Vagina (tissue), 2 donors: ENCODE measurements at places on chromosomes 6 and 20.
A peak's percentile ranks its signal among the peaks of the same experiment; 100 is the strongest.

DNA sequence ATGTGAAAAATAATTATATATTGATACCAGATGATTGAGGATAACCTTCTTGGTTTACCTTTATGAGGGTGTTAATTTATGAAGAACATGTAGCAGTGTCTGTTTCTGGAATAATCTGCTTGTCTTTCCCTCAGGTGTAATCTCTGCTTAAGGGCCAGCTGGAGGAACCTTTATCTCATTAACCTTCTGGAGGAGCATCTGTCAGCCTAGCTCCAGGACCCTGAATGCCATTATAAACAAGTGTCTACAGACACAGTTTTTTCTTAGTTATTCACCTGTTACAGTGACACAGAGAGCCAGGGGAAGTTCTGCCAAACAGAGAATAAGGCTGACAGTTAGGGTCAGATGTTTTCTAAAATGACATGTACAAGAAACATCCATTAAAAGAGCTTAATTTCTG, at the start of gene IMPG1:
IMPG1 (minus strand) TSS at position 101 of the 400 bp plus-strand sequence. CDS start 174 bp downstream, outside the sequence.
- no peaks in the 10 kb centered on the region for H3K36me3 ChIP-seq
- no peak for DNase-seq
- no peaks in the 10 kb centered on the region for H3K4me1 ChIP-seq
- no peak within 1 kb of the TSS for H3K27ac ChIP-seq
- no peak within 1 kb of the TSS for H3K4me3 ChIP-seq

DNA sequence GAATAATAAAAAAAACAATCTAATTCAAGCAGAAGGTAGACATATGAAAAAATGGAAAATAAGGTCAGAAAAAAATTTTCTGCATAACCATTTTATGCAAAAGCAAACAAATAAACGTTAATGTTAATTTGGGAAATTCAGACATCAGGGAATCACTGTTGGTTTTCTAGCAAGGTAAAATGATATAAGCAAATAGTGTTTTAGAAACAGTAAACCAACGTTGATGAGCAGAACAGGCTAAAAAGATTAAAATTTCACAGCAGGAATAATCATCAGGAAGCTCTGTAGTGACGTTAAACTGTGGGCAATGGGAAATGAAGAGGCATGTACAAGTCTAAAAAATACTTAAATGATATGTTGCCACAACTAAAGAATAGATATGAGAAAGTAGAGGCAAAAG, 54.5 kb upstream of the HMGCLL1 start:
- no peak for DNase-seq
- H3K36me3 ChIP-seq: no peaks in the 10 kb centered on the region
- H3K27ac ChIP-seq: no peak overlapping the region
- H3K4me1 ChIP-seq: no peaks in the 10 kb centered on the region
- no peaks in the 10 kb centered on the region for H3K27me3 ChIP-seq

DNA sequence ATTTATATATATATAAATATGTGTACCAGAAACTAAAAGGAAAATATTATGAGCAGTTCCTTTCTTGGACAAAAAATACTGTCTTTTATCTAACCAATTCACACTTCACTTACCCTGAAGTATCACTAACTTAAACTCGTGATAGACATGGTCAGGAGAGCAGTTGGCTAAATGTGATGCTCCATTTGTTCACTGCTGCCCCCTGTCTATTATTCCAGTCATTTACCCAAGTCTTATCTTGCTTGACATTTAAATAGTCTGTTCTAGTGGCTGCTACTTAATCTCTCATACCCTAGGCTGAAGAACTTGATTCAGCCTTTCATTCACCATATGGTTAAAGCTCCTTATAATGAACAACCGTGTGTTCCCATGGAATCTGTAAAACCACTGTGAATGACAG, 789.6 kb upstream of the EYS start:
- H3K36me3 ChIP-seq: no peaks in the 10 kb centered on the region
- H3K4me1 ChIP-seq: no peaks in the 10 kb centered on the region
- H3K27me3 ChIP-seq: no peaks in the 10 kb centered on the region
- no peak overlapping the region for H3K4me3 ChIP-seq
- H3K27ac ChIP-seq: no peak overlapping the region

GRCh38 chr6:168179702-168180382, 100.8 kb upstream of the FRMD1 start:
- peaks cover 6% of the 10 kb centered on the region for H3K4me1 ChIP-seq
- no peak overlapping the region for H3K27ac ChIP-seq
- DNase-seq: peak; percentile 47
- H3K36me3 ChIP-seq: no peaks in the 10 kb centered on the region
- no peaks in the 10 kb centered on the region for H3K27me3 ChIP-seq

DNA sequence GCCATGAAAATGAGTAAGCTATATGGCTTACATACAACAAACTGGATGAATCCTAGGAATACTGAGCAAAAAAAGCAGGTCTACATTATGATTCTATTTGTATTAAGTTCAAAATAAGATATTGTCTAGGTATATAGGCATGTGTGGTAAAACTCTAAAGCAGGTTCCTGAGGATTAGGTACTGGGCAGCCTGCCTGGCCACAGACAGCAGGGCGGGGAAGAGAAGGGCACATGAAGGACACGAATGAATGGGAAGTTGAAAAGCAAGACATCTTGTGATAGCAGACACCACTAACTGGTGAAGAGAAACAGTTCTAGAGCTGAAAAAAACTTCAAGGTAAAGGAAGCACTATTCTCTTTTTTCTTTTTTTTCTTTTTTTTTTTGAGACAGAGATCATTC, 72.6 kb upstream of the SLC4A11 start:
- no peak overlapping the region for H3K4me3 ChIP-seq
- H3K4me1 ChIP-seq: peaks cover 28% of the 10 kb centered on the region
- no peaks in the 10 kb centered on the region for H3K27me3 ChIP-seq

DNA sequence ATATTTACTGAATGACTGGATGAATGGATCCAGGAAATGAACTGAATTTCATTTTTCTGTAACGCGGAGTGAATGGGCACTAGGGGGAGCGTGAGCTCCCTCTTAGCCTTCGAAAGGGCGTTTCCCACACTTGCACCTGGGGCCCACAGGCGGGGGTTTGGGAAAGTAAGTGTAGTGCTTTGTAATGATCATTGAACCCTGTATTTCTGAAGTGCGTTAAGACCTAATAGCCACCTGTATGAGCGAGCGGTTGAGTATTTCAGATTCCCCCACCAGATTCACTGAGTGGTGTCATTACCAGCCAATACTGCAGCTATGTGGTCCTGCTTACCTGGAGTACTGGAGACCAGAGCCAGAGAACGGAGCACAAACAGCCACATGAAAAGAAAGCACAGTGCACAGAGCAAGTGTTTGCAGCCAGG, 10.5 kb downstream of the SYTL3 start:
- H3K36me3 ChIP-seq: no peaks in the 10 kb centered on the region
- no peak overlapping the region for H3K27ac ChIP-seq
- peaks cover 51% of the 10 kb centered on the region for H3K4me1 ChIP-seq
- no peak overlapping the region for H3K4me3 ChIP-seq

- no peaks in the 10 kb centered on the region for H3K27me3 ChIP-seq
- peak overlapping the region; percentile 31 for H3K27ac ChIP-seq
- no peaks in the 10 kb centered on the region for H3K36me3 ChIP-seq
- DNase-seq: no peak
- peaks cover 31% of the 10 kb centered on the region for H3K4me1 ChIP-seq
- H3K4me3 ChIP-seq: no peak overlapping the region
These were observed 51.1 kb downstream of the TCP11 start for GRCh38 chr6:35089935-35090505.

- H3K4me1 ChIP-seq: peaks cover 27% of the 10 kb centered on the region
- H3K4me3 ChIP-seq: peak overlapping the region; percentile 86
- DNase-seq: no peak
- peak overlapping the region; percentile 95 for H3K27ac ChIP-seq
These were observed 764 bp downstream of the BAG6 start for GRCh38 chr6:31651602-31652191.

- H3K36me3 ChIP-seq: no peaks in the 10 kb centered on the region
- H3K27ac ChIP-seq: no peak overlapping the region
- DNase-seq: no peak
- H3K4me3 ChIP-seq: no peak overlapping the region
- H3K4me1 ChIP-seq: no peaks in the 10 kb centered on the region
- H3K27me3 ChIP-seq: no peaks in the 10 kb centered on the region
These were observed 26.8 kb downstream of the HS3ST5 start for GRCh38 chr6:114315831-114316595.
